Eye (tissue), 1 donor: ENCODE measurements at places on chromosomes 2 and 18.

- no peak for DNase-seq
These were observed 68.1 kb downstream of the CRIM1 start for GRCh38 chr2:36423619-36424120.

- DNase-seq, result no peak
These were observed 10.2 kb downstream of the SP3 start for GRCh38 chr2:173955004-173955403.

- DNase-seq, result no peak
These were observed 5.2 kb downstream of the TTC39C start for GRCh38 chr18:24019641-24020331.

DNA sequence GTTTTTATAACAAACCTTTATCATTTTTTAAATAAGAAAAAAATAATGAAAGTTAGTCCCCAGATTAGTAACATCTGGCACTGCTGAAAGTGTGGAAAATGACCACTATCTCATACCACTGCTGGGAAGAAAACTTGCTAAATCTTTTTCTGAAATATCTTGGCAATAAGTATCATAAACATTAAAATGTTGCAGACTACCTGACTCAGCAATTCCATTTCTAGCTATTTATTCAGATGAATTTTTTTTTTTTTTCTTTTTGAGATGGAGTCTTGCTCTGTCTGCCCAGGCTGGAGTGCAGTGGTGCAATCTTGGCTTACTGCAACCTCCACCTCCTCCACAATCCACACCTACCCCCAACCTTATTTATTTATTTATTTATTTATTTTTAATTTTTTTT lies 35.3 kb upstream of the SOS1 start:
- DNase-seq, result no peak

DNA sequence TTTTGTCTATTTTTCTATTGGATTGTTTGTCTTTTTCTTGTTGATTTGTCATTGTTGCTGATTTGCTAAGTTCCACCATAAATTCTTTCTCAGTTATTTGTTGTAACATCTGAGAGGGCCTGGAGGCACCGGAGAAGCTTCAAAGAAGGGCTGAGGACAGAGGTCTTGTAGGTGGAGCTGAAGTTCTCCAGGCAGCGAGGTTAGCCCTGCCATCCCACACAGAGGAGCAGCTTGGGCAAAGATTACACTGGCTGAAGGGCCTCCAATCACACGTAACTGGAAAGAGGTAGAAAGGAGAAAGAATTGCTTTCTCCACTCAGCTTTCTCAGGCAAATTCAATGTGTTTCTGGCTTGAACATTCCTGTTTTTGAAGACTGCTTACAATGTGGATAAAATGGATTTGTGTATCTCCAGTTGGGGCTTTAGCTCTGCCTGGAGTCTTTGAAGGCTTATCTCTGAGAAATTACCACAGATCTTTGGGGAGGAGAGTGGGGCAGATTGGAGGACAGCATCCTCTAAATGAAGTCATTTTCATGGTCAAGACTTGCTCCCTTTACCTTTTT lies 21.1 kb upstream of the EMILIN2 start:
- DNase-seq, result no peak

DNA sequence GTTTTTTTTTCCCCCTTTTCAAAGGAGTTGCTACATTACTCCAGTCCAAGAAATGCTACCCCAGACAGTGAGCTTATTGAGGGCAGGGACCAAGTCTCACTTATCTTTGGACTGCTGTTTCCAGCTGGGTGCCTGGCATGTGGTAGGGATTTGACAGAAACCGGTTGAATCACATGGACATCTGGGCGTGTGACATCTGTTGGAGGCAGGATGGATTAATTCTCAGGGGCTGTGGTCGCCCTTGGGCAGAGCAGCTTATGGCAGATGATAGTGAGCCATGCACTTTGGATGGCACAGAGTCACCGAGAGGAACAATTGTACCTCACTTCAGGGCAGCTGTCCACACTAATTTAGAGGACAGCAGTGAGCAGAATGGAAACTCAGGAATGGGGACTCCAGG lies 254.6 kb upstream of the ID2 start:
- no peak for DNase-seq

GRCh38 chr2:33018271-33018670 lies 71.5 kb downstream of the LTBP1 start:
- no peak for DNase-seq

DNA sequence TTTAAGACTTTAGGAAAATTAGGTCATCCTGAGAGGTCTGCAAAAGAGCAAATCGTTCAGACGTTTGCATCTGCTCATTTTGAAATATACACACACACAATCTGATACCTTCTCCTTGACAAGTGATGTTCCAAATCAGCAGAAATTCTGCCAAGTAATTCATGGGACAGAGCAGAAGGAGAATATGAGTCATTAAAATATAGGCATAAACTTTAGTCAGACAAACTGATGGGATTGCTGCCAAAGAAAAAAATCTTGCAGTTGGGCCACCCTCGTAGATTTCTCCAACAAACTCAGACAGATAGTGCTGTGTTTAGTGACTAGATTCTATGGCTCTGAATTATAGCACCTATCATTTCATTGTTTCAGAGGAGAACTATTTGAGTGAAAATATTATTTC lies 336.3 kb downstream of the NYAP2 start:
- DNase-seq, result peak; percentile 40

GRCh38 chr2:2164326-2164917 lies 166.7 kb downstream of the MYT1L start:
- no peak for DNase-seq

DNA sequence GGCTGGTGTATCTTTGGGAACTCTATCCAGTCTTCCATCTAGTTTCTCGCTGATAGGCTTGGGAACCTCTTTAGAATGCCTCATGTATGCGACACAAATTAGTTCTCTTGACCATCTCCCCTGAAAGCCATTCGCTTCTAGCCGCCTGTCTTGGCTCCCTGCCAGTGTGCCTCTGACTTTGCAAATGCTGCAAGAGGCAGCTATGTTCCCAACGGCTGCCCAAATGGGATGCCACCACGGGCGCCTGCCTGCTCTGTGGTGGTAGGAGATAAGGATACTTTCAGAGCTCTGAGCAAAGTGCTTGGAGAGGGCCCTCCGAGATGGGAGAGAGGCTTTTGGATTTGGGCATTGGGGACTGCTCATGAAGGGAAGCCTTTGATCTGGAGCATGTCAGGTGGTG lies 77.7 kb upstream of the IGFBP5 start:
- no peak for DNase-seq

- no peak for DNase-seq
These were observed 280.1 kb upstream of the SALL3 start for GRCh38 chr18:78699499-78699898.

DNA sequence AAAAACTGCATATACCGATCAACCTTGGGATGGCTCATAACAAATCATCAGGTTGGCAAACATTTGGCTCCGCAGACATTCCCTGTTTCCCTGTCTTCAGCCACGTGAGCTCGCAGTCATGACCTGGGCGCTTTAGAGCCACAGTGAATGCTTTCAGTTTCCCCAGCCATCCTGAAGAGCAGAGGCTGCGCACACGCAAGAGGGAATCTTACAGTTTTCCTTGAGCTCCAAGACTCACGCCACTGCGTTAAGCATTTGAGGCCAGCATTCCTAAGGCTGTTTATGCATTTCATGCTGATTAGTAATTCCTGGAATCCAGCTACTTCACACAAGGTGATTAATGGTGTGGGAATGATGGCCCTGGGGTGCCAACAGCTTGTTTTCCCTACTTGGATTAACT lies 95.1 kb downstream of the MTCL1 start:
- peak; percentile 60 for DNase-seq

- DNase-seq, result peak; percentile 26
These were observed 324.5 kb upstream of the THUMPD2 start for GRCh38 chr2:40103590-40103989.

- no peak for DNase-seq
These were observed 85.4 kb upstream of the ATG16L1 start for GRCh38 chr2:233165895-233166661.

DNA sequence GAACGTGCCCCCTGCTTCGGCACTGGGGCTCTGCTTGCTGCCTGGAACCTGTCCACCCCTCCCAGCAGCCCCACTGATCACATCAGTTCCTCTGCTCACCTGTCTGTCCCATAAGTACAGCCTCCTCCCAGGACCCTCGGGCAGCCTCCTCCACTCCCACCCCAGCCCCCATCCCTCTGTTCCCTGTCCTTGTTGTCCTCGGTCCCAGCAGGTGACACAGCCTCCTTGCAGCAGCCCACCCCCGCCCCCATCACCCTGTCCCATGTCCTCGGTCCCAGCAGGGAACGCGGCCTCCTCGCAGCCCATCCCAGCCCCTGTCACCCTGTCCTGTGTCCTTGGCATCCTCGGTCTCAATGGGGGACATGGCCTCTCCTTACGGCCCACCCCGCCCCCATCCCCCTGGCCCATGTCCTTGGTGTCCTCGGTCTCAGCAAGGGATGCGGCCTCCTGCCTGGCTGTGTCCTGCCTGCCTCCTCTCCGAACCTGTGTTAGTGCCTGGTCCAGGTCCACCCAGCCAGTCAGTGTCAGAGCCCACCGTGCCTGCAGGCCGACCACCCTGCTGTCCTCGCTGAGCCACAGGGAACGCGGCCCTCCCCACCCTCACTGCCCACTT lies 4.3 kb upstream of the OTOS start:
- DNase-seq, result no peak

DNA sequence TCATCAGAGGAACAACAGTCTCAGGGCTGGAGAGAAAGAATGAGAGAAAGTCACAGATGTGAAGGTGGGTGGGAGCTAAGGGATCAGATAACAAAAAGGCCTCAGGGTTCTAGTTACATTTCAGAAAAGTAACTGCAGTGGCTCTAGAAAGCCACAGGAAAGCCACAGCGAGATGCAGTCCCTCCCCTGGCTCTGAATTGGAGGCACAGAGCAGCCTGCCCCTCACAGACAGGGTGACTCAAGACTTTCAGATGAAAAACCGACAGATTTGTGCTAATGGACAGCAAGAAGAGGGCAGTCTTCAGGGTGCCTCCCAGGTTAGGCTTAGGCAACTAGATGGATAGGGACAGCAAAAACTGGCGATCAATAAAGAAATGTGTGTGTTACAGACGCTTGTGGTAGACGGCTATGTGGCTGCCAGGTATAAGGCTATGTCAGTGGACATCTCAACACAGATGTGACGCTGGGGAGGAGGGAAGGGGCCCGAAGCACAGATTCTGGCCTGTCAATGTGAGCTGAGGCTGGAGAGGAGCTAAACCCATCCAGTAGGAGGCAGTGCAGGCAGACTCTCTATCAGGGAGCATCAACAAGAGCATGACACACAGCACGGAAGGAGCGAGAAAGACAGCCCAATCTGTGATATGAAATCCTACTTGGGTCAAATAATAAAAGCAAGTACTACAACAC lies 26.2 kb downstream of the UNC50 start:
- no peak for DNase-seq

DNA sequence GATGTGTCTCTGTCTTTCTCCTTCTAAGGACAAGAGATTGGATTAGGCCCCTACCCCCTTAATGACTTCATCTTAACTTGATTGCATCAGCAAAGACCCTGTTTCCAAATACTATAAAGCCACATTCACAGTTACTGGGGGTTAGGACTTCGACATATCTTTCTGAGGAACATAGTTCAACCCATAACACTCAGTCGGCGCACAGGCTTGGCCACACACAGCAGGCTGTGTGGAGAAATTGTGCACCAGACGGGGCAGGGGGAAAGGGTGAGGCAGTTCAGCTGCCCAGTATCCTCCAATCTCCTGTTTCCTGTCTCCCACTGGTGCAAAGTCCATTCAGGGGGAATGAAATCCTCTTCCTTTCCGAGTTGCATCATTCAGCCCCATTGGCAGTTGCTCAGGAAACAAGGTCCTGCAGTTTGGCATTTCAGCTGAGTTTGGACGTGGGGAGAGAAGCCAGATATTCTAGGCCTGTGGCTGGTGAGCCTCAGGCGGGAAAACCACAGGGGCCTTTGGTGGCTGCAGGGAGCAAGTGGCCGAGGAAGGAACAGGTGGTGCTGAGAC lies 9.4 kb upstream of the RAPGEF4 start:
- DNase-seq, result no peak

GRCh38 chr2:43068041-43068533 lies 158.3 kb downstream of the ZFP36L2 start:
- DNase-seq, result peak; percentile 79

GRCh38 chr18:49910986-49911385 lies 97.7 kb upstream of the ACAA2 start:
- no peak for DNase-seq

GRCh38 chr18:65768120-65768778 lies 17.4 kb downstream of the CDH7 start:
- no peak for DNase-seq

- peak; percentile 80 for DNase-seq
These were observed 819 bp downstream of the ANKRD44 start for GRCh38 chr2:197309691-197310231.

GRCh38 chr2:25521665-25522387 lies 151.6 kb downstream of the DTNB start:
- peak; percentile 85 for DNase-seq

GRCh38 chr18:28039078-28039477 lies 137.9 kb downstream of the CDH2 start:
- no peak for DNase-seq

DNA sequence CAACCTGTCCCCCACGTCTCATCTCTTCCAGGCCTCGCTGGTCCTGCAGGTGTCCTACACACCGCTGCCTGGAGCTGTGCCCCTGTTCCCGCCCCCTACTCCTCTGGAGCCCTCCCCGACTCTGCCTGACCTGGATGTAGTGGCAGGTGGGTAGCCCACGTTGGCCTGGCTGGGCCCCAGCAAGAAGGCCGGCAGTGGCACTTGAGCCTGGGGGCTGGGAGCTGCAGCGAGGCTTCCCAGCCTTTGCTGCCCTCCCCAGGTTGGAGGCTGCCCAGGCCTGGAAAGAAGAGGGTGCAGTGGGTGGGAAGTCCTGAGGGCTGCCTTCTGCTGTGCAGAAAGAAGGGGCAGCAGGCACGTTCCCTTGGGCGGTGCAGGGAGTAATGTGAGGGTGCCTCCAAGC lies 58.4 kb downstream of the DYSF start:
- DNase-seq, result no peak

GRCh38 chr18:63951302-63951705 lies 2.2 kb downstream of the HMSD start:
- DNase-seq, result no peak

GRCh38 chr2:69605284-69605683 lies 38.3 kb downstream of the AAK1 start:
- DNase-seq, result no peak

DNA sequence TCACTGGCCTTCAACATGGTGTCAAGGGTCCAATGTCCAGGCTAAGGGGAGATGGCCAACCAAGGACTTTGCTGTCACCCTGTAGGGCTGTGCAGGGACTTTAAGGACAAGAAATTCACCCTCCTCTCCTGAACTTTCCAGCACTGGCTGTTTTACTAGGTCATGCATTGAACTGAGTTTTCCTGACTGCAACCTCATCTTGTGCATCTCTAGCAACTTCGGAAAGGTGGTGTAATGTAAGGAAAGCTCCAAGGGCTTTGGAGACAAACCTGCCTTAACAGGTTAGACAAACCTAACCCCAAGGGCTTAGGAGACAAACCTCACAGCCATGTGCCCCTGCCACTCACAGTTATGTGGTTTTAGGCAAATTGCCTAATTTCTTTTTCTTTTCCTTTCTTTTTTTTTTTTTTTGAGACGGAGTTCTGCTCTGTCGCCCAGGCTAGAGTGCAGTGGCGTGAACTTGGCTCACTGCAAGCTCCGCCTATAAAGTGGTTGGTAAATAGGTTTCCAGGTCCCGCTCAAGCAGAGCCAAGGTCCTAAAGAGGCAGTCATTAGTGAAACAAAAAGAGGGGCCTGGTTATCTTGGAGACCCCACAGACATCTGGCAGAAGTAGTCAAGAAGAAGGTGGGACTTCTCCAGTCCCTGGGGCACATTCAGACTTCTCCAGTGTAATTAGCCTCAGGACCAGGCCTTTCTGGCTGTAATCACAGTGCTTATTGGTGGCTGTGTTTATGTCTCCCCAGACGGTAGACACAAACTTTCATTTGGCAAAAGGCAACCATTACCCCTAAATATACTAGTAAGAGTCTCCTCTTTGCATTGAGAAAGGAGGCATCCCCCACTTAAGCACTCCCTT lies 37.6 kb upstream of the PMAIP1 start:
- no peak for DNase-seq
